Upper lobe of left lung (tissue), 6 donors: ENCODE measurements at places on chromosomes 16 and 17.

DNA sequence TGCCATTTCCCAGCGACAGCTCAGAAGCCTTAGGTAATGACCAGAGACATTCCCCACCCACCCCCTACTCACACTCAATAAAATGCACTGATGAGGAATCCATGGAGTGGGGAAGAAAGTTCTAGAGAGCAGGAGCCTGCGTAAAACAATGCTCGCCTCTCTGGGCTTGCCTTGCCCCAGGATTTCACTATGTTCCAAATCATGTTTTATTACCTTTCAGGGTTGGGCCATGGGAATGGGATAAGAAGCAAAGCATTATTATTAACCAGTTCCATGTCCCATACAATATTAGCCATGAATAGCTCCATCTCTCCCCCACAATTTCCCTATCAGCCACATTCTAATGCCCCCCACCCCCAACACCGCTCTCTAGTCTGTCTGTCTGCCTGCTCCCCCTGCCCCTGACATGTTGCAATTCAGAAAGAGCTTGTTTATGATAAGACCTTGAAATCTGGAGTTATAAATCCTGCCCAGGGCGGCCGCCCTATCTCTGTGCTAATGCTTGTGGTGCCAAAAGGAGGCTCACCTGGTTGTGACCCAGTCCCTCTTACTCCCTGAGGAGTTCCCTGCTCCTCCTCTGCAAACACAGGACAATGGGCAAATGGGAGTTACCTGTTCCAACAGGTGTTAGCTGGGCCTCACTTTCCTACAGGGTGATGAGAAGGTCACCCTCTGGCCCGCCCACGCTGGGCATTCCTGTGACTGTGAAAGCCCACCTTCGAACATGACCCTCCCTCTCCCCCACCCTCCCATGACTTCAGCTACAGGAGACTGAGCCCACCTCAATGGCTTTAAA is 28.0 kb upstream of the DDX52 start:
- H3K27me3 ChIP-seq = no peaks in the 10 kb centered on the region
- H3K4me1 ChIP-seq = no peaks in the 10 kb centered on the region
- no peak overlapping the region for H3K4me3 ChIP-seq
- no peak overlapping the region for H3K27ac ChIP-seq

DNA sequence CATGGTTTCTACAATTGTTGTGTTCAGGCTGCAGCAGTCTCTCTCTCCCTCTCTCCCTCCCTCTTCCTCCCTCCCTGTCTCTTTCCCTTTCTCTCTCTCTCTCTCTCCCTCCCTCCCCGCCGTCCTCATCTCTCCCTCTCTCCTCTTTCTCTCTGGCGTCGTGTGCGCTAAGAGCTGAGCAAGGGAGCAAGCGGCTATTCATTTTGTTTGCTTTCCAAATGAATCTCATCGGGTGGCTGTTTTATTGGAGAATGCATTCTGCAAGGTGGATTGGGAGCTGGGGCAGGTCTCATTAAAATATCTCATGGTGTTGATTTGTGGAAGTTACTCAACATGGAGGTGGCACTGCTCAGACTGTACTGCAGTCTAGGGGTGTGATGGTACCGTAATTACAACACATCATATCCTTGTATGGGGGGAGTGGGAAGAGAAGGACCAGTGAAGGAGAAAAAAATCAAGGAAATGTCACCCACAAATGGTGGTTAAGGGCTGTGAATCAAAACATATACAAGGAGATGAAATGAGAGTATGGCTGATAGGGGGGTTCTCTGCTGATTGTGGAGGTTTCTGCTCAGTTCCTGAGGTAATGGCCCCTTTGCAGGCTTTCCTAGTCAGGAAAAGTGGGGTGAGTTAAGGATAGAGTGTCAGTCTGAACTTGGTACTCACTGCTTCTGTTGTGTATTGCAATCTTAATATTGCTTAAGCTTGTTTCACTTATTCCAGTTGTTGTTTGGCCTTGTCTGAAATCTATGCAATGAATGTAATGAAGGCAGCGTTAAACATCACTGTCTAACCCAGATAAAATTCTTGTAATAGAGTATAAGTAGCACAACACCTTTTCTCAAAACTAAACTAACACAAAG is 2.7 kb downstream of the MSL1 start:
- DNase-seq = peak; percentile 36
- peak overlapping the region; percentile 97 for H3K27ac ChIP-seq
- peak overlapping the region; percentile 83 for H3K4me3 ChIP-seq
- peaks cover 29% of the 10 kb centered on the region for H3K4me1 ChIP-seq
- peaks cover 42% of the 10 kb centered on the region for H3K36me3 ChIP-seq
- no peaks in the 10 kb centered on the region for H3K27me3 ChIP-seq

GRCh38 chr16:30399435-30400186 is 4.4 kb downstream of the ZNF48 start:
- no peak for DNase-seq
- H3K27ac ChIP-seq = peak overlapping the region; percentile 79
- peak overlapping the region; percentile 20 for H3K4me3 ChIP-seq
- H3K36me3 ChIP-seq = peaks cover 8% of the 10 kb centered on the region

DNA sequence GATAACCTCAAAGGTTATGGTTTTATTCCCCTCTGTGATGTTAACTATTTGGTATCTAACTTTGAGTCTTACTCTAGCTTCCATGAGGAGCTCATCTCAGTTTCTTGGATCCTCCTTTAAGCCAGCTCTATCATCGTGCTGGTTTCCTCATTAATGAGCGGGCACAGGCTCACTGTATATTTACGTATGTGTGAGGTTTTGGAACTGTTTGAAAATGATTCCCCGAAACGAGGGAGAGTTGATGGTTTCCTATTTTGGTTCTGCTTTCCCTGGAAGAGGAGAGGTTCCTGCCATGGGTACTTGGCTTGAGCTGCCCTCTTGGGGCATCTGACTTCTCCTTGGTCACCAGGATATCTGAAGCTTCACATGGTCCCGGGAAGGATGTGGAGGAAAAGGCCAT is 32.7 kb upstream of the PIK3R6 start:
- H3K4me3 ChIP-seq = no peak overlapping the region
- H3K27me3 ChIP-seq = no peaks in the 10 kb centered on the region
- no peak for DNase-seq
- peaks cover 9% of the 10 kb centered on the region for H3K4me1 ChIP-seq
- no peaks in the 10 kb centered on the region for H3K36me3 ChIP-seq

DNA sequence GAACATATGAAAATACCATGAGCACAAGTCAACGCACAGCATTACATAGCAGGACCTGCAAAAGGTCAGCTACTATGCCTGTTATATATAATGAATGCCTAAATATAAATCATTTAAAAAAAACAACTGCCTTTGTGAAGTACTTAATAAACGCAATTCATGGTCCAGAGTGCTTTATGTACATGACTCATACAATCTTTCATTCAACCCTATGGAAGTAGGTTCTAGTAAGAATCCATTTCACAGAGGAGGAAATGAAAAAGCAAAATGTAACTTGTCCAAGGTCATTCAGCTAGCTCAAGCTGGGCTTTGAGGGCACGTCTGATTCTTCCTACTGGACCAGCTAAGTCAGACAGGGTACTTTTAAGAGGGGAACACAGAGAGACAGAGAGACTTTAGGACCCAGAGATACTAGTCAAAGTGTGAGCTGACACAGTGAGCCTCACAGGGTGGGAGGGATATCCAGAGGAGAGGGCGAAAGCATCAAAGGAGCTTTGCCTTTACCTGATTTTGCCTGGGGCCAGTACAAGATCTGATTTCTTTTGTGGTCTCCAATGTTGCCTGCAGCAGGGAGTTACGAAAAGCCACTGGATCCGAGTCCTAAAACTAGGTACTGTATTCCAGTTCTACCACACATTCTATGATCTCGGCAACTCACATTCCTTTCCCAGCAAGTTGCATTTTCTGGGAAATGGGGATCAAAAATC is 83.4 kb upstream of the ZFHX3 start:
- no peaks in the 10 kb centered on the region for H3K27me3 ChIP-seq
- H3K4me3 ChIP-seq = no peak overlapping the region
- DNase-seq = no peak
- H3K27ac ChIP-seq = no peak overlapping the region
- peaks cover 6% of the 10 kb centered on the region for H3K4me1 ChIP-seq
